ENCODE measurements at places on chromosomes 6 and 20.

- no peak for DNase-seq
Measured at GRCh38 chr6:133740218-133740617, 148.7 kb upstream of the TCF21 start.

DNA sequence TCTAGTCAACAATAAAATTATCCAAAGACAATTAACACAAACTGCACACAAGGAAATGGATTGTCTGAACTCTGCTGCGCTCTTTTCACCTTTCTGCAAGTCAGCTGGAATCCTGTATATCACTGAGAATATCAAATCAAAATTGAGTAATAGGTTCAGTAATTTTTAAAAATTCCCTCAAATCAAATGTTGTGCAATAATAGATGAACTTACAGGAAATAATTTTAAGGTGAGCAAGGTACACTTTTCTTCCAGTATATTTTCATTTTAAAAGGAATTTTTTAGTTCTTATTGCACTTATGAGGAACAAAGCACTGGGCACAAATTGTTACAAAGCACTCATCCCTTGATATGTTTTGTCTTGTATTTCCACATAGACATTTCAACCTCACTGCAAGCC, 1.2 kb downstream of the SAYSD1 start:
- no peak for DNase-seq

GRCh38 chr6:100350139-100350538, 114.6 kb downstream of the SIM1 start:
- DNase-seq: no peak

- DNase-seq: no peak
Measured at GRCh38 chr6:130965656-130966055, 97.4 kb downstream of the EPB41L2 start.

DNA sequence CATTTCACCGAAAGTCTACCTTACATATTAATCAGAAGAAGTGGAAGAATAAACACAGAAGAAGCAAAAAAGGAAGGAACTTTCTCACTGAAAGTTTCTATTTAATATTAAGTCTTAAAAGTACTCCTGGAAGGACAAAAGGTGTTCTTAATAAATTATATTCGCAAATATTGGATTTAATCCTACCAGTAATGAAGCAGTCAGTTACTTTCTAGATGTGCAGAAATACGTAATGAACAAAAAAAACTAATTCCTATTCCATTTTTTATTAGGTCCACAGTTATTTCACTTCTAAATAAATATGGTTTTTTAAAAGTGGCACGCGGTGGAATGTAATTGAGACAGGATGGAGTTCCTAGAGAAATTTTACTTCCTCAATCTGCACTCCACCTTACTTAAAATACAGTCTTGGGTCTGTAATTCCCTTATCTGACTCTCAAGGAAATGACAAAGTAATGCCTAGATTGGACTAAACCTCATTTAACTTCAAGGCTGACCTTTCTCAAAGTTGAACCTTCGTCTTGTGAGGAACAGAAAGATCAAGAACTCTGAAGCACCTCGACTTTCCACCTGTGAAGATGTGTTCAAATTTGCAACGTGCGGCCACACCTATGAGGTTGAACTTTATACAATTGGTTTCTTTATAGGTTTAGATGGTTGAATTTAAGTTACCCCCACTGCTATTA, 1.1 kb upstream of the TRAM2 start:
- DNase-seq: no peak

GRCh38 chr6:107820338-107821261, 3.5 kb downstream of the SCML4 start:
- no peak for DNase-seq

All from T1000 (cell line).